ENCODE measurements at places on chromosomes 16 and 17.

GRCh38 chr16:63702981-63703590 lies 1418.8 kb downstream of the CDH11 start:
- no peak for DNase-seq

DNA sequence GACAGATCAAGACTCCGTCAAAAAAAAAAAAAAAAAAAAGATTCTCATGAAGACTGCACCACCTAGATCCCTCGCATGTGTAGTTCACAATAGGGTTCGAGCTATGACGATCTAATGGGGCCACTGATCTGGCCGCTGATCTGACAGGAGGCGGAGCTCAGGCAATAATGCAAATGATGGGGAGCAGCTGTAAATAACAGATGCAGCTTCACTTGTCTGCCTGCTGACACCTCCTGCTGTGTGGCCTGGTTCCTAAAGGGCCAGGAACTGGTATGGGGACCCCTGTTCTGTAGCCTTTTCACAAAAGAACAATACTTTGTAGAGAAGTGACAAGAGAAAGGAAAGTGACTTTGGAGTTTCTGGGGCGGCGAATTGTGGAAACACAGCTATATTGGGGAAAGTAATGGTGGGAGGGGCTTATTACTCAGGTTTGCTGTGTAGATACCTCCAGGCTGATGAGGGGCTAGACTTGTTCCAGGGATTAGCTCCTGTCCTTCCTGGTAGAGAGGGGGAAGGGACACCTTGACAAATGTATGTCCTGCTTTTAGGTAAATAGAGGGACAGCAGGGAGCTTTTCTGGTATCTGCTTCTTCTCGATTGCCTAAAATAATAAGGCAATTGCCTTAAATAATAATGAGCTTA lies 57.1 kb downstream of the HAPSTR1 start:
- no peak for DNase-seq

DNA sequence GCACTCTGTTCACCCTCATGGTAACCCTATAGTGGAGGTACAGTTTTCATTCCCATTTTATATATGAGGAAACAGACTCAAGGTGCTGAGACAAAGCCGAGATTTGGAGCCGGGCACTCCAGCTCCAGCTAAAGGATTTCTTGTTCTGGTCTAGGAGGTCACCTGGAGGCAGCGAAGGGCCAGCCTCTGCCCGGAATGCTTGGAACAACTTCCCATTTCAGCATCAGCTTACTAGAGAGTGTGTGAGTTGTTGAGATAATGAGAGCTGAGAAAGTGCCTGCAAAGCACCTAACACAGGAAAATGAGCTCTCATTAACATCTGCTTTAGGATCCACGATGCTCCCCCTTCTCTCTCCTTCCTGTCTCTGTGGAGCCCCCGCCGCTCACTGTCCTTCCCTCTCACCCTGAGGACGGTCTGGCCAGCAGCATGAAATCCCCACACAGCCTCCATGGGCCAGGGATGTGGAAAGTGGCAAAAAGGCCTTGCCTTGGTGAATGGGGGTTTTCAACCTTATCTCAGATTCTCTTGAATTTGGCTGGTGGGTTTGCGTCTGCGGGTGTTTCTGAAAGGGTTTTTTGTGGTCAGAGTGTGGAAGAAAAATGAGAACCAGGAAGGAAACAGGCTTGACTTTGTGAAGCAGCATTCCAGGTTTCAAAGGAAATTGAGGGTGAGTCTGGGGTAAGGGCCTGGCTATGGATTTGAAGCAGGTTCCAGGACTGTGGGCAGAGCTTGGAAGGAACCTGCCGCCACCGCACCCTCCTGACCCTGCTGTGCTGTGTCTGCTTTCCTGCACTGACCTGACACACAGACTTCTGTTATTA lies 178.7 kb downstream of the FOXL1 start:
- DNase-seq, result no peak

GRCh38 chr17:62017496-62017895 lies 47.6 kb downstream of the MED13 start:
- DNase-seq, result no peak

DNA sequence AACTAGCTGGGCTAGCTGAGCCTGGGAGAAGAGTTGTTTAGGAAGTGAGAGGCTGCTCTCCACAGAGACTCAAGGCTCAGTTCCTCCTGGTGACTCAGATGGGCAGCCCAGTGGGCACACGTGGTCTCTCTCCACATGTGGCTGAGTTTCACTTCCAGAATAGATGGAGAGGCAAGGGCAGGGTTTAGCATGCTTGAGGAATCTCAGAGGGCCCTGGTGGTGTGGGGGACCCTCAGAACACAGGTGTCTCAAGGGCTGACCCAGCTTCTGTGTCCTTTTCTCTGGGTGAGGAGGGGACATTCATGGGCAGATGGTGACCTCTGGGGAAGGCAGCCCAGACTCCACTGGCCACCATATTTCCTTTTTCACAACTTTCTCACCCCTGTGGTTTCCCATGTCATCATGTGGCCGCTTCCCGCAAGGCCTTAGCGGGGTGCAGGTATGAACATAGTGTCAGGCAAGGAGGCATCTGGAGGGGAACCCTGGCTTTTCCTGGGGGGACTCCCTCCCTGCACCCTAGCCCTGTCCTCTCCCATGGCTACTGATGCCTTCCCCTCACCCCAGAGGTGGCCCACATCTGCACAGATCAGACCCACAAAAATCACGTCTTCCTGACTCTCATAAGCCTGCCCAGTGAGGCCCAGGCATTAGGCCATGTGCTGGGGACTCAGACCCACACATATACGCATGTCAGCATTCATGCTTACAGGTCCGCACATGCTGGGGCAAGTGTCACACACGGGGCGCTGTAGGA lies 3.3 kb downstream of the GRN start:
- DNase-seq, result no peak

DNA sequence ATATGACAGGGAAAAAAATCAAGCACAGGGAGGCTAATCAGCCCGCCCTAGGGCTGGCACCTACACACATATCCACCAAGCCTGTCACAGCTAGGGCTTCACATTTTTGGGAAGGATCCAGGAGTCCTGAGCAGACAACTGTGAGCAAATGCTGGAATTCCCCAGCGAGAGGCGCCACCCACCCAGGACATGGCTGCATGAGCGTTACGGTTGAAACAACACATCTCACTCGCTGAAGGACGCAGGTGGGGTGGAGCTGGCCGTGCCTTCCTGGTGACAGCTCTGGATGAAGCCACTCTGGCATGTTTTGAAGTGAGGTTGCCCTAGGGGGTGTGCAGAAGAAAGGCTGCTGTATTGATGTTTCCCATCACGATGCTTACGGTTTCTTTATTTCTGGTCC lies 315.1 kb upstream of the EEF2KMT start:
- no peak for DNase-seq

DNA sequence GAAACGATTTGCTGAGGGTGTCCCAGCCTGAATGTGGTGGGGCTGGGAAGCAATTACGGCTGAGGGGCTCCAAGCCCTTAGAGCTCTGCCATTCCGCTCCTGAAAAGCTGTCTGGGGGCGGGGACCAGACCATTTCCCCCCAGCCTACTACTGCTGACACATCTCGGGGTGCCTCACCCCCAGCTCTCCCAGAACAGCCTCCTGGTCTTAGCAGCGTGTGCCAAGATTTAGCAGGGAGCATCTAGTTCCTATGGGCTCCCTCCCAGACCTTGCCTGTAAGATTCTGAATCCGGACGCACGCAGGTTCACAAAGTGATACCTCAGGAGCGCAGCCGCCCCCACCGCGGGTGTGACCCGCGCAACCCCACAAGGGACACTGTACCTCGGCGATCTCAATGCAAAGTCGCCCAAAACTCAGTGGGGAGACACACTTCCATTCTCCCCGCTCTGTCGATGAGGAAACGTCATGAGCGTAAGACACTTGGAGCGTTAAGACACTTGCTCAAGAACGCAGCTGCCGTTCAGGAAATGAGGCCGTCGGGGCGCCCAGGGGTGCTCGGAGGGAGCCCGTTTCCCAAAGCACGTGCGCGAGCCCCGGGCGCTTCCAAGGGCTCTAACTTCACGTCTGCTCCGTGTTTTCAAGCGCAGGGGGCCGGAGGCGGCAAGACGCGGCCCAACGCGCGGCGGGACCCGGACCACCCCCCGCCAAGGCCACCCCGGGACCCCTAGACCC lies 629 bp downstream of the GEMIN4 start:
- DNase-seq, result no peak

DNA sequence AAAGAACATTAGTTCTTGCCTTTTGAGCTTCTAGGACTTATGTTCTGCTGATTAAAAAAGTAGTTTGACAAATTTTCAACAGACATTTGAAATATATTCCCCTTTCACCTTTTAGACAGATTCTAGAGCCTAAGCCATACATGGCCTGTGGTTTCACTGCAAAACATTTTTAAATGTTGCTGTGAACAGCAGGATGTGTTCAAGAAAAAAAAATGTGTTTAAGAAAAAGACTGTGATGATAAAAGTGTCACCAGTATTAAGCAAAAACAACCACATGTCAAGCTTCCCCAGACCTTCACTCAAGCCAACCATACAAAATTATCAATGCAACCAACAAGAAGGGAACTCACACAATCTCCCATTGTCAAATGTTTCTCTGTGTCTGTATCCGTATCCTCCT lies 103.5 kb downstream of the SYCE1L start:
- DNase-seq, result no peak

- DNase-seq, result peak; percentile 46
Measured at GRCh38 chr16:11319529-11320146, 25.6 kb upstream of the RMI2 start.

DNA sequence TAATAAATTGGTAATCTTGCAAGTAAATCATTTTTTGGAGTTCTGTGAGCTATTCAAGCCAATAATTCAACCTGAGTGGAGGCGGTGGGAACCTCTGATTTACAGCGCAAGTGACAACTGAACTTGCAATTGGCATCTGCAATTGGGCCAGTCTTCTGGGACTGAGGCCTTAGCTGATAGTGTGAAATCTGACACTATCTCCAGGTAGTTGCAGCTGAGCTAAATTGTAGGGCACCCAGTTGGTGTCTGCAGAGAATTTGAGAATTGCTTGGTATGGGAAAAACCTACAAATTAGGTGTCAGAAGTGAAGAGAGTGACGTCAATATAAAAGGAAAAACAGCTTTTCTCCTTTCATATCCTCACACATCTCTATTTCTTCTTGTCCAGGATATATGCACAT lies 1633.6 kb upstream of the GOT2 start:
- DNase-seq, result no peak

- DNase-seq, result no peak
Measured at GRCh38 chr17:70352834-70353233, 183.5 kb downstream of the KCNJ2 start.

DNA sequence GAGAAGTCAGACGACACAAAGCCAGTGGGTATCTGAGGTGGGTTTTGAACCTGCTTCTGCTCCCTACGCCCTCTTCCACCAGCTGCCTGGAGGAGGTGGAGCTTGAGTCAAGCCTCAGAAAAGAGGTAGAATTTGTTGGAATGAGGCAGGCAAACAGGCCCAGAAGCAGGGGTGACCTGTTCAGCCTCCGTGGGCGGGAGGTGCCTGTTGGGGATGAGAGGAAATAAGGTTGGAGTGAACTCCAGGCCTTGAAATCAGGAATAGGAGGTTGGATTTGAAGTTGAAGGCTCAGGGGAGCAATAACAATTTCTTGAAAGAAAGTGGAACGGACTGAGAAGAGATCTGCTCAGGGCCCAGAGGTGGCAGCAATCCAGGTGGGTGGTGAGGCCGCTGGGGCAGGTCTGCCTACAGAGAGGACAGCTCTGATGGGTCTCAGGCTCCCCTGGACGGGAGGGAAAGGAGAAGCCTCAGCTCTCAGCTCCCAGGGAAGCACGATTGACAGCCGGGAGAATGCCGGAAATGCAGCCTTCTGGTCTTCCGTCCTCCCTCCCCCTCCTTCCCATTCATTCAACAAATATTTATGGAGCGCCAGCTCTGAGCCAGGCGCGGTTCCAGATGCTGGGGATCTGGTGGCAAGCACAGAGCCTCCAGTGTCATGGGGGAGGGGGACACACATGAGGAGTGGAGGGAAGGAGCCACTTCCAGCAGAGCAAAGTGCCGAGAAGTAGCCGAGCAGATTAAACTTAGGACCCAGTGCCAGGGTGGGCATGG lies 61.9 kb upstream of the CIBAR2 start:
- DNase-seq, result peak; percentile 23

DNA sequence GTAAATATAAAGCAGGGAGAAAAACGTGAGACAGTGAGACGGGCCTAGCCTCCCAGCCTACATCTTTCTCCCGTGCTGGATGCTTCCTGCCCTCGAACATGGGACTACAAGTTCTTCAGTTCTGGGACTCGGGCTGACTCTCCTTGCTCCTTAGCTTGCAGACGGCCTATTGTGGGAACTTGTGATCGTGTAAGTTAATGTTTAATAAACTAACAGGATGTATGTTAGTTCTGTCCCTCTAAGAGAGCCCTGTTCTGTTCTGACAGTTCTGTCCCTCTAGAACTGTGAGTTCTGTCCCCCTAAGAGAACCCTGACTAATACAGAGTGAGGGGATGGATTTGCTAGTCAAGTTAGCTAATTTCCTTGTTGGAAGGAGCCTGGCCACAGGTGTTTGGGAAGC lies 16.7 kb upstream of the MYH10 start:
- no peak for DNase-seq

GRCh38 chr16:1343428-1344242 lies 8.0 kb downstream of the TSR3 start:
- no peak for DNase-seq

DNA sequence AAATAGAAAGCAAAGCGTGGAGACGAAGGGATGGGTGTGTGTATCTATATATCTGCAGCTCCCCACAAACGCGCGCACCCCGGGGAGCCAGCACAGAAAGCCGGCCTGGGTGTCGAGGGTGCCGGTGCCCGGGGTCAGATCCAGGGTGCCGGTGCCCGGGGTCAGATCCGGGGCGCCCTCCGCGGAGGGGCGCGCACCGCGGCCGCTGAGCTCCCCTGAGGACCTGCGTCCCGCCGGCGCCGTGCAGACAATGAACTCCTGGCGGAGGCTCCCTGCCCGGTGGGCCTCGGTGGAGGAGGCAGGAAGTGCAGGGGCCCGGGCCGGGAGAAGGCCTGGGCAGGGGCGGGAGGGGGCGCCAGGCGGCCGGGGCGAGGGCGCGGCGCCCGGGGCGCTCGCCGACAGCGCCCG lies 1.1 kb downstream of the ZNF423 start:
- DNase-seq, result no peak

GRCh38 chr16:1372292-1372950 lies 20.7 kb downstream of the GNPTG start:
- no peak for DNase-seq

DNA sequence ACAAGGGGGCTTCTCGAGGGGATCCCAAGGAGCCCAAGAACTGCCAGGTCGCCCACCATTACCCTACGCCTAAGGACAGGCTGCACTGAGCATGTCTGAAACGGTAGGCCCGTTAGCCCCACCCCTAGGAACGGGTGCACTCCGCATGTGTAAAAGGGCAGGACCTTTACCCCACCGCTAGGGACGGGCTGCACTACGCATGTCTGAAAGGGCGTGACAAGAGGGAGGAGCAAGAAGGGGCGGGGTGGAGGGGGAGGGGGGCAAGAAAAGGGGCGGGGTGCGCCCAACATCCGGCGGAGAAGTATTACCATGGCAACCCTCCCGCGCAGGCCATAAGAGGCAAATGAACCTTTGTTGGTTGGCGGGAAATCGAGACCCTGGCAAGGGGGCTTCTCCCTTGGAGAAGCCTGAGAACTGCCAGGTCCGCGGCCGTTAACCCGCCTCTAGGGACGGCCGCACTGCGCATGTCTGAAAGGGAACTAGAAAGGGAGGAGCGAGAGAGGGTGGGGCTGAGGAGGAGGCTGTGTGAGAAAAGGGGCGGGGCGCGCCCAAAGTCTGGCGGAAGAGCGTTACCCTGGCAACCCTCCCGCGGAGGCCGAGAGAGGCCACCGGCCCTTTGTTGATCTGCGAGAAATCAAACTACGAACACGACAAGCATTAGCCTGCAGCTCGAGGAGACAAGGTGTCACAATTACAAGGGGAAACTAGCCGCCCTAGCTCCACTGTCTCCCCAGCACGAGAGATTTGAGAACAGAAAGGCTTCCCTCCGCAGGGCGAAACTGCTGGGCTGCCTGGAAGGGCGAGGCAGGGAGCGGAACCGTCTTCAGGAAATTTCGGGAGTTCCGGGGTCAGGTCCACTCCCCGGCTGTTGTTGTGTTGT lies 2046.8 kb downstream of the TP53TG3F start:
- no peak for DNase-seq
